ENCODE measurements at places on chromosomes 3 and 15.

GRCh38 chr15:38854506-38854905 is 289.9 kb upstream of the RASGRP1 start:
- no peak for DNase-seq

DNA sequence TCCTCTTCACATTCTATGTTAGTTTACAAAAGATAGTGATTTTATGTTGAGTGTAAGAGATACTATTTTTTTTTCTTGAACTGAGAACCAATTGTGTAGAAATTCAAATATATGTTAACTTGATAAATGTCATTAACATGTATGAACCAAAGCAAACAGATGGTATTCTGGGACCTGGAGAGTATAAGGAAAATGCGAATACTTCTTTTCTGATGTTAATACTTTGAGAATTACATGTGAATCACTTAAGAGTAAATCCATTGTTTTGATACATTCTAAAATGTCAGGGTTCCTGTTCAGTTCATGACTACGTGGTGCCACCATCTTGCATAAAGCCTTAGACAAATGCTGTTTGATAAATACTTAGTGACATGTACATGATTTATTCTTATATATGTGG is 541.3 kb downstream of the FGF12 start:
- DNase-seq = no peak

DNA sequence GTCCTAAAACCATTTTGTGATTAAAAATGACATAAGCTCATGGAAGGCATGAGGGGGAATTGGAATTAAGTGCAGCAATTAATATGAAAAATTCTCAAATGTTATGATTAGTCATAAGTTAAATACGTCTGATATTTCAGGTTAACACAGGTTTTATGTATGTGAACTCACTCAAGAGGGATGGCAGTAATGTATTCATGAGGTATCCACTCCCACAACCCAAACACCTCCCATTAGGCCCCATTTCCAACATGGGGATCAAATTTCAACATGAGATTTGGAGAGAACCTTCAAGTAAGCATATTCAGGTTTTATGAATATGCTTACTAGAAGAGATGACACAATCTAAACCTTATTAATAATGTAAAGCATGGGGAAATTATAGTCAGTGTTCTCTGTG is 41.6 kb upstream of the IL20RB start:
- no peak for DNase-seq

GRCh38 chr15:48533982-48534381 is 111.5 kb downstream of the FBN1 start:
- no peak for DNase-seq

DNA sequence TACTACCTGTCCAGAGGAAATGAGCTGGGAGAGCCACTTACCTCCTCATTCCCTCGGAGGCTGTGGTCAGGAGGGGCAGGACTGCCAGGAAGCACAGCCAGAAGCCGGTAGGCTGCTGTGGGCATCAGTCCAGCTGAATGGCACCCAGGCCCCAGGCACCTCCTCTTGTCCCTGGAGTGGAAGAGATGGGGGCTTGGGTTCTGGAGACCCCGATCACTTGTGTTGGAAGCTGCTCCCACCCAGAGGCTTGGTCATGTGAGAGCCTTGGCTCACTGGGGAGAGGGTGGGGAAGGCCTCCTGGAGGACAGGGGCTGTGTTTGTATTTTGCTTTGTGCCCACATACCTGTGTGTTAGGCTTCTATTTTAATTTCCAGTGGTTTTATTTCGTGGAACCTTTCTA is 261.9 kb downstream of the GABRG3 start:
- DNase-seq = no peak

DNA sequence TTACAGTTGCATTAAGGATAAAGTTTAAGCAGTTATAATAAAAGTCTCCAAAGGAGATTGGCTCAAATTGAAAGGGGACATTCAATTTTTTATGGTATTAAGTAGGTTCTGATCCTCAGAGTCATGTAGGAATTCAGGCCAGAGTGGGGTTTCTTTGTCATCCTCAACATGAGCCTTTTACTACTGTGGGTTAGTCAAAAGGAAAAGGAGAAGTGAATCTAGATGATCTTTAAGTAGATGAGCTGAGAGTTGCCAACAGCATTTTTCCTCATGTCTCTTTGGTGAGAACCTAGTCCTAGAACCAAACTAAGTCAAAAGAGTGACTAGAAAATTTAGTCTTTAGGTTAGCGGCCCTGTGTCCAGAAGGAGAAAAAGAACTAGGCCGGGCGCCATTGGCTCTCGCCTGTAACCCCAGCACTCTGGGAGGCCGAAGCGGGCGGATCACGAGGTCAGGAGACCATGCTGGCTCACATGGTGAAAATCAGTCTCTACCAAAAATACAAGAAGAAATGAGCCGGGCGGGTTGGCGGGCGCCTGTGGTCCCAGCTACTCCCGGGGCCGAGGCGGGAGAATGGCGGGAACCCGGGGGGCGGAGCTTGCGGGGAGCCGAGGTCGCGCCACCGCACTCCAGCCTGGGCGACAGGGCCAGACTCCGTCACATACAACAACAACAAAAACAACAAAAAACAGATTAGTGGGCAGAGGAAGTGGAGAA is 4.2 kb upstream of the CHL1 start:
- DNase-seq = no peak

DNA sequence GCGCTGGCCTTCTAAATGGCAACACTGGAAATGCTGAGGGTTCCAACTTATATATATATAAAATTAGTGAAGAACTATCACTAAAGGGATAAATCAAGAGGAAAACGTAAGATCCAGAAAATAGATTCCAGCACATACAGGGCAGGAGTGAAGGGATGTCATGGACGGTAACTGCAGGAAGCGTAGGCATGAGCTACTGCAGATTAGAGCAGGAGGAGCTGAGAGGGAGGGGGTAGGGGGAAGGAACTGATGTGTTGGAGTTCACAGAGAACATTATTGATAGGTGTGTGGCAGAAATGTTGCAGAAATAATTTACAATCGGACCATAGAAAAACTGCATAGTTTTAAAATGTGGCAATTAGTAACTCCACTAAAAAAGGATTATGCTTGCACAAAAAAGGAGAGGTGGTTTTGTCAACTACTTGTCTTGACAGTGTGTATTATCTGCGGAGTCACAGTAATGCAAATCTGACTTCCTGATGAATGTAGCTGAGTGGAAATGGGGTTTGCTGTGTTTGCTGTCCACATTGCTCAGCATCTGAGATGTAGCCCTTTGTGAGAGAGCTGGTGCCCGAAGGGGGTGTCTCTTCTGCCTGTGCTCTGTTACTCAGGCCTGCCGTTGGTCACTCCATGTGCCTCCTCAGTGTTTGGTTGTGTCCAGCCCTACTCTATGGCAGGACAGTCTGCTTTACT is 61.2 kb downstream of the PAK2 start:
- DNase-seq = no peak

- no peak for DNase-seq
These were observed 23.5 kb downstream of the PAK2 start for GRCh38 chr3:196763179-196763578.

- DNase-seq = no peak
These were observed 407.0 kb downstream of the GAP43 start for GRCh38 chr3:116030131-116030850.

DNA sequence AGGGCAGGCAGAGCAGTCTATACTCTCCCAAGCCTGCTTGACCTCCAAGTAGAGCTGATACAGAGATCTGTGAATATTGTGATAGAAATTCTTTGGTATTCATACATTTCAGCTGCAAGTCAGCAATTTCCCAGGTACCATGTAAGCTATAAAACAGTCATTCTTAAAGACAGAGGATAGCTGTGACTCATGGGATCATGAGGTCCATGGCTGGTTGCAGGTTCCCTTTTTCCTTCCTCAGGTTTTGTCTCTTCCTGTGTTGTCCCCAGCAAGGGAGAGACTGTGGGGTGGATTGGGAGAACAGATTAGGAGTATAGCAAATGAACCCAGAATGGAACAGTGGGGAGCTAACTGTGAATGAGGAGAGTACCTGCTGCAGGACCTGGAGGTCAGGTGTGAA is 5.4 kb upstream of the P4HTM start:
- DNase-seq = no peak

Measured in Karpas-422 (cell line).